Stimulated activated CD4-positive, alpha-beta T cell treated with anti-CD3 and anti-CD28 coated beads, Interleukin-12 subunit alpha, Interleukin-12 subunit beta, amount 100 ng/mL, for 48 hours (primary cell): ENCODE measurements at places on chromosomes 5 and 9.

DNA sequence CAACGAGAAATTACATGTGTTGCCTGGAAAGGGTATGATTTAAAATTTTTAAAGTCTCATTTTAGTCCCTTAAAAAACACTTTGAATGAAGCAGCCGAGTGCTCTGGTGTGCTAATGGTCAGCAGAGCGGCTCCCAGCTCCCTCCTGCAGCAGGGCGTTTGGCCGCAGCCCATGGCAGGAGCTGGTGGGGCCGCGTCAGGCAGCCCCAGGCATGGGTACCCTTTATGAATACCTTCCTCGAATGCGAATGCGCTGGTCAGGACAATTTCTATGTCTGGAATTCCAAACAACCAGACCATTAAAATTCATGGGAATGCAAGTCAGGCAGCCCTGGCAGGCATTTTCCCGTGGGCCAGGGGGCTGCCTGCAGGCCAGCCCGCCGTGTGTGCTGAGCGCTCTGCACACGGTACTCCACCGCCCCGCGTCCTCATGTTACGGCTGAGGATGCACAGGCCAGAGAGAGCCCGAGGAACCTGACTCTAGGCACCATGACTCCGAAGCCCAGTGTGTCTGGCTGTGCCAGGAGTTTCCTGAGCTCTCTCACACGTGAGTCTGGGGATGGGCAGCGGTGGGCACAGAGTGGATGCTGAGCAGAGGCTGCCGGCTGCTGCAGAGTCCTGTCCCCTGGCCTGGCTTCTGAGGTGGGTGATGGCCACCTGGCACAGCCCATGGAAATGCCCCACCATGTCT lies 123.7 kb downstream of the WNK2 start:
- no peak for DNase-seq

DNA sequence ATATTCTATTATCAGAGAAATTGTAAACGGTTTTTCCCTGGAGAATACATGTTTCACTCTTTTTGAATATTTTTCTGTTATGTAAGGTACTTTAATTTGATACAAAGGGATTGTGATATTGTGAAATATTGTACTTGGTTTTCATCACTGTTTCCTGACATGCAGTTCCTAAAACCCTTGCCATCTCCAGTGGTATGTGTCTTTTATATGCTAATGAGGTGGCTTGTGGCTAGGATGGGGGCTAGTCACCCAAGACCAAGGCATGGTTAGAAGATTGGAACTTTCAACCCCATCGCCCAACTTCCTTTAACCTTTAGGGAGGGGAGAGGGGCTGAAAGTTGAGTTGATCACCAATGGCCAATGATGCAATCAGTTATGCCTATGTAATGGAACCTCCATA lies 160.6 kb downstream of the TAF11L14 start:
- DNase-seq, result no peak

GRCh38 chr5:174177531-174177930 lies 132.0 kb downstream of the NSG2 start:
- no peak for DNase-seq

DNA sequence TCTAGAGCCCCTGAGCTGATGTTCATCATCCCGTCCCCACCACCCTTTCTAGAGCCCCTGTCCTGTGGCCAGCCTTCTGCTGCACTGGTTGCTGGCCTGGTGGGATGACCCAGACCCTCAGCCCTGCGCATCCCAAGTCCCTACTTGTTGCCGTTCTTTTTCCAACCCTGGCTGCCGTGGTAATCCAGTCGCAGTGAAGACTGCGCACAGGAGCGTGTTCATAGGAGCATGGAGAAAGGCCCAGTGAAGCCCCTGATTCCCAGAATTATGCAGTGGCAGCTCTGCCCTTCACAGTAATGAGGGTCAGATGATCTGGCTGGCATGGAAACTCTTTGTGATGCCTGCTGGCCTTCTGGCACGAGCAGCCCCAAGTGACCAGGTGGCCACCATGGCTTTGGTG lies 183.3 kb downstream of the CACNA1B start:
- DNase-seq, result no peak

DNA sequence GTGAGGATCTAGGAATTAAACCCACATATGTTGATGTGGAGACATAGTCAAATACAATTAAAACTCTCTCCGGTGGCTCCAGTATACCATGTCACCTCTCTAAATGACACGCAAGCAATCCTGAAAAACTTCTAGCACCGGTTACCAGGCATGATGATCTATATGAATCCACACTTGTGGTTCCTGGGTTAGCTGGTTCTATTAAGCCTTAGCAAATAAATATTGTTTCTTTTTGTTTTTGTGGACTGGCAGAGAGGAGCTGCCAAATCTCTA lies 104.8 kb downstream of the SEC61B start:
- DNase-seq, result no peak
